ENCODE measurements at places on chromosomes 2 and 18.
A peak's percentile ranks its signal among the peaks of the same experiment; 100 is the strongest.

- DNase-seq = no peak
Measured at GRCh38 chr2:145410086-145410485, 890.2 kb upstream of the ZEB2 start.

GRCh38 chr2:157890969-157891642 lies 15.0 kb upstream of the ACVR1 start:
- no peak for DNase-seq

- no peak for DNase-seq
Measured at GRCh38 chr2:86216575-86217555, 17.6 kb downstream of the MRPL35 start.

- DNase-seq = peak; percentile 88
Measured at GRCh38 chr2:199833525-199833924, 17.5 kb downstream of the FTCDNL1 start.

GRCh38 chr2:186641807-186642321 lies 52.0 kb upstream of the FAM171B start:
- DNase-seq = peak; percentile 2

DNA sequence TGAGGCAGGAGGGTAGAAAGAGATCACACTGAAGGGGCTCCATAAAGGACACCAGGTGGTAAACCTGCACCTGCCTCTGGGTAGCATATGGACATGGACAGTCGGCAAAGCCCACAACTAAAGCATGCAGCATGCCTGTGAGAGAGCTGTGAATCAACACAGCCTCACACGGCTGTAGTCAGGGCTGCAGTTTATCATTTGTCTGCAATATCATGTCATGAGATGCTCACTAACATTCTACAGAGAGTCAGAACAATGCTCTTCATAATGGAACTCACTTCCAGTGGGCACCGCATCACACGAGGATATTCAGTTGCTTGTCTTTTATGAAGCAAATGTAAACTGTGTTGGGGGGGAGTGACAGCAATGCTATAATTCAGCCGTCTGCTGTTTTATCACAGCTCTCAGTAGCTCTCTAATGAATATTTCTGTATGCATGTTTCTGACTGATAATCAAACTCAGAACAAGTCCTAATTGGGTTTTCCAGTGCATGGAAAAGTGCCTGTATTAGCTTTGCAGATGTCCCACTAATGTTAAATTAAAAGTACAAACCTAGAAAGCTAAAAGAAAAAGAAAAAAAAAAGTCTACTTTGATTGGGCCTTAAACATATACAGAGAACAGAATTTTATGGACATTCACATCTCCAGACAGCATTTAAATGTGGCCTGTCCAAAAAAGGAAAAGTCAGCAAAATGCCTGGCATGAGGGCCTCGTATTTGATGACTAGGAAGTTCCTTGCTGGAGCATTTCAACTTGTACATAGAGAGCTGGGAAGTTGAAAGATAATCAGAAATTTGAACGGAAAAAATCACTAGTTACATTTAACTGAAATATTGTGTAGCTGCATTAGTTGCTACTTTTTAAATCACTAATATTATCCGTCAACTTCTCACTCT lies 406.1 kb upstream of the SOX11 start:
- DNase-seq = no peak

- DNase-seq = no peak
Measured at GRCh38 chr2:31874071-31874470, 136.7 kb downstream of the MEMO1 start.

Measured in DMS79 (cell line).